ENCODE measurements at places on chromosomes 7 and 10.
A peak's percentile ranks its signal among the peaks of the same experiment; 100 is the strongest.

DNA sequence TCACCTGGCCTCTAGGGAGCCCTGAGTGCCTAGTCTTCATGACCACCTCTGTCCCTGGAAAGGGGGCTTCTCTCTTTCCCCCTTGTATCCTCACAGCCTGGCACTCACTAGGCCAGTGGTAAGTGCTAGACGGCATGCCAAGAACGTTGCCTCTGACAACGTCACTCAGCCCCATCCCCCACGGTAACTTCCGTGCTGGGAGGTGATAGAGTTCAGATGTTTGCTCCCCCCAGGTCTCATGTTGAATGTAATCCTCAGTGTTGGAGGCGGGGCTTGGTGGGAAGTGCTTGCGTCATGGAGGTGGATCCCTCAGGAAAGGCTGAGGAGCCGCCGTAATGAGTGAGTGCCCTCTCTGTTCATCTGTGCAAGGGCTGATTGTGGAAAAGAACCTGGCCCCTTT lies 343.3 kb upstream of the MKI67 start:
- DNase-seq, result no peak

GRCh38 chr7:30633223-30633622 lies 38.5 kb downstream of the GARS1 start:
- no peak for DNase-seq

GRCh38 chr10:70139151-70139996 lies 6.7 kb upstream of the AIFM2 start:
- no peak for DNase-seq

DNA sequence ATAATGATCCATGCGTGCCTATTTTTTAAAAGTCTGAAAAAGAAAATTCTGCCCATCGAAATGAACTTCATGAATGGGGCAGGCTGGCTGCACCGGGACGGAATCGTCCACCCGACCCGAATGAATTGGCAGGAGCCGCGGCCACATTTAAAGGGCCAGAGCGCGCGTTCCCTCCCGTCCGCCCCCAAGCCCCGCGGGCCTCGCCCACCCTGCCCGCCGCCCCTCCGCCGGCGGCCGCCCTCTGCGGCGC lies 319 bp upstream of the GATA3 start:
- no peak for DNase-seq

- no peak for DNase-seq
Observed at GRCh38 chr7:95267754-95268153, 56.6 kb downstream of the PON1 start.

GRCh38 chr10:123507298-123507697 lies 158.9 kb upstream of the GPR26 start:
- no peak for DNase-seq

DNA sequence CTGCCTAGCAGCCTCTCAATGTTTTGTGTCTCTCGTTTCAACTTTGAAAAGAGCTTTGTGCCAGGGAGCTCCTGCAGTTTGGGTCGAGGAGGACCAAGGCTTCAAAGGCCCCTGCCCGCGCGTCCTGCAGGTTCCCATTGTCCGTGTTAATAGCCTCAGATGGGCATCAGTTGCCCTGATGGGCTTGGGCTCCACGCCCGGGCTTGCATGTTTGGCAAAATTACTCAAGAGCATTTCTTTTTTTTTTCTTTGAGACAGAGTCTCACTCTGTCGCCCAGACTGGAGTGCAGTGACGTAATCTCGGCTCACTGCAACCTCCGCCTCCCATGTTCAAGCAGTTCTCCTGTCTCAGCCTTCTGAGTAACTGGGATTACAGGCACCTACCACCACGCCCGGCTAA lies 636.6 kb downstream of the SDK1 start:
- no peak for DNase-seq

- no peak for DNase-seq
Observed at GRCh38 chr10:32942081-32942480, 15.9 kb downstream of the ITGB1 start.

- no peak for DNase-seq
Observed at GRCh38 chr10:128473396-128473795, 347.2 kb upstream of the MKI67 start.

- no peak for DNase-seq
Observed at GRCh38 chr10:133186416-133187090, 26.5 kb downstream of the KNDC1 start.

DNA sequence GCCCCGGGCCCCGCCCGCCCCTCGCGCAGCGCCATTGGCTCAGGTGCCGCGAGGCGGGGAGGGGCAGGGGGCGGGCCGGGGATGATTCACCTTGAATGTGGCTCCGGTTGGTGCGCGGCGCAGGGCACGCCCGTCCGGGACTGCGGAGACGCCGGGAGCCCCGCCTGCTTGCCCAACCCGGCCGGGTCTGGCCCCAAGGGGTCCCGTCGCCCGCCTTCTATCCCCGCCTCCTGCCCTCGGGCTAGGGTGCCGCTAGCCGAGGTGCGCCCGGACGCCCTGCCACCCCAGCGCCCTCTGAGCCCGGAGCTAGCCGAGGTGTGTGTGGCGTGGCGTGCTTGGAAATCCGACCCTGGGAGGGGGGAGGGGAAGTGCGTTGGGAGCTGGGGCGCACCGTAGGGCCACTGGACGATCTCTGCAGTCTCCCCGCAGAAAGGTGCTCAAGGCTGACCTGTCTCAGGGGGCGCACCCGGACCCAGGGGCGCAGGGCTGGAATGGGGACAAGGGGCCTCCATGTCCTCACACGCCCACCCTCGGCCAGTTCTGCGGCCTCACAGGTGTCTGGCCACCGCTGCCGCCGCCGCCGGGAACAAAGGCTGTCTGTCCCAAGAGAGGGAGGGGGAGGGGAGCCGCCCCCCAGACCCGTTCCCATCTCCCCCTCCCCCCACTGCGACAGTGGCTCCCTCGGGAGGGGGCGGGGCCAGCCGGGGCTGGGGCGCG lies 168.9 kb downstream of the NRF1 start:
- DNase-seq, result peak; percentile 52

DNA sequence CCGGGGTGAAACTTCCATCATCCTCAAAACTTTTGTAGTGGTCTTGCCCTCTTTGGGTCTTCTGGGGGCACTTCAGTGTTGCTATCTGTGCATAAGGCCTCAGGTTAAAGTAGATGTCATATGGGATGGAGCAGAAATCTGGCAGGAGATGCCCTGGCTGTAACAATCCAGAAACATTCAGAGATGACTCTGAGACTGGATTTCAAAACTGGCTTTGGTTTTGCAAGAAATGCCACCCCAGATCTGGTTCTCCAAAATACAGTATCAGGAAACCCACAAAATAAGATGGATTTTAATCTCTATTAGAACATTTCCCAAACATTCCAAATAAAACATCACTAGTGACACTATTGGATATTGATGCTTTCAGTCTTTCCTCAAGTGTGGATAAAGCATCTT lies 191.5 kb downstream of the REEP3 start:
- DNase-seq, result no peak

DNA sequence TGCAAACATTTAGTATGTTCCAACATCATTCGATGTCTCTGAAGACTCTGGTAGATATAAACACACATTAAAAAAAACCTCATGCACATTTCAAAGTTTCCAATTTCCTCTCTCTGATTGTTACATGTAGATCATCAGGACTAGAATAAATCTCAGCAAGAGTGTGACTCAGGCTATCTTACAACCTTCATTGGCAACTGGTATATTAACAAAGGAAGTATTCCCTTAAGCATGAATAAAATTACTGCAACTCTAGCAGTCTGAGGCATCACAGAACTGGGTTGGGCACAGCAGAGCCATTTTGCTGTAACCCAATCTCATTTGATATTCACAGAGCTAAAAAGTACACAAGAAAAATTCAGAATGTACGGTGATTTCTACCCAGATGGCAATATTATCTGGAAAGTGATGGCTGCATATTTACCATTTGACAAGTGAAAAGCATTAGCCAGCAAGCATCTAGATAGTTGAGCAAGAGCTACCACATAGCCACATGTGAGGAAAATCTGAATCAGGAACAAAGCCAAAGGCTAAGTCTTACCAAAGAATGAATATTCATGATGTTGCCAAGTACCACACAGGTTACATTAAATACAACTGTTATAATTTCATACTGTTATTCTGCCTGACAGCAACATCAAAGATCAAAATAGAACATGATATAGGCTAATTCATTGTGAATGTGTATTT lies 232.2 kb downstream of the CRPPA start:
- DNase-seq, result no peak

DNA sequence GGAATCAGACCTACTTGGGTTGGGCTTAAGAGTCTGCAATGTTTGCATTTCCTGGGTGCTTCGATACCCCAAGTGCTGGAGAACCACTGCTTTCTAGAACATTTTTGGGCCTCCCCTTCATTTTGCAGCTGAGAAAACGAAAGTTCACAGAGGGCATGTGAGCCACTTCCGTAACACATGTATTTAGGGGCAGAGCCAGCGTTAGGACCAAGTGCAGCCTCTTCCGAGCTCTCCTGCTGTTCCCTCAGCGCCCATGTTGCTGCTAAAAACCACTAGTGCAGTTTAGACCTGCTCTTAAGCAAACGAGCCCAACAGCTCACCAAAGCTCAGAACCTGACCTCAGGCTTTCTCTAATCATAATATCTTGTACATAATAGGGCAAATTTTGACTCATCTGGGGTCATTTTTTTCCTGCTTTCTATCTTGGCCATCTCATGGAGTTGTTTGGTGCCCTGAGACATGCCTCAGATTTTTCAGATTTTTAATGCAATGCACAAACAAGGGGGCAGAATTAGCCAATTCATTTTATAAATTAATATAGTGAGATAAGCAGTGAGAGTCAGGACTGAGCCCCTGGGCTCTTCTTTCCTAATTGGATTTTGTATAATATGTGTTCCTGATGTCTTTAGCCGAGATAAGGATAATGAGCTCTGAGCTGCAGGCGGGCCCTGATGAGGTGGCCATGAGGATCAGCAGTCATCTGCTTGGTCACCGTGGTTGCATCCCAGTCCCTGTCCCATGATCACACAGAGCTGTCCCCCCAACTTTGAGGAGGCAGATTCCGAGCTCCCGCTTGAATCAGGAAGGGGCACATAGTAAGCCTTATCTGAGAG lies 12.9 kb downstream of the BAG3 start:
- DNase-seq, result peak; percentile 33

- no peak for DNase-seq
Observed at GRCh38 chr10:123034332-123034731, 25.5 kb downstream of the ACADSB start.

DNA sequence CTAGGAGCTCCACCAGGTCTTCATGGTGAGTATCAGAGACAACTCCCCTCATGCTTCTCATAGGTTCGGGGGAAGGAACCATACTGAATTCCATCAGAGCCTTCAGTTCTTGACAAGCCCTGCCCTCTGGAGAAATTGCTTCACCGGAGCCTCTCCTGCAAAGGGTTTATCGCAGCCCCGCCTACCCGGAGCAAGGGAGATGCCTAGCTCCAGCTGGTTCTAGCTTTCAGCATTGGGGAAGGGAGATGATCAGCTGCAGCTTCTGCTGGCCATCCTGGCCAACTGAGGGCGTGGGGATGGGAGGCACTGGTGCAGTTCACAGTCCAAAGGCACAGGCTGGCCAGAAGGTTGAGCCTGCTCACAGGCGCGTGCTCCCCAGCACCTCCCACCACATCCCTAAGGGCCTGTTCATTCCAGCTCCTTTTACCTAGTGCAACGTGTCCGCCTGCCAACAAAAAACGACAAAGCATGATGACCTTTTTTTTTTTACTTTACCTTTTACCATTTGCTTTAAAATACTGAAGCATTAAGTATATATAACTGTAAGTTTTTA lies 31.2 kb downstream of the LANCL2 start:
- no peak for DNase-seq

DNA sequence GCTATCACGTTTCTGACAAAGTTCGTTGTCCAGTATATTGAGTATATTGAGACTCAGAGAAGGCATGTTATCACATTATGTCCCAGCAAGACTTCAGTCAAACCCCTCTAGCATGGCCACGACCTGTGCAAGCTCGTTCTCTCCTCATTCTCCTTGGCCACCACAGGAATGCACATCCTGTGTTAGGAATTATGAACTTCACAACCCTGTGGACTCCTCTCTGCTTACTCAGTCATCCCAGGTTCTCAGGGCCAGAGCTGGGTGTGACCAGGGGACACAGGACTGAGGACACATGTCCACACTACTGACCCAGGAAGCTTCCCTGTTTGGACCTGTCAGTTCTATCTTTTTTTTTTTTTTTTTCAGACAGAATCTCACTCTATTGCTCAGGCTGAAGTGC lies 4.4 kb downstream of the SH2D4B start:
- DNase-seq, result no peak

GRCh38 chr10:97279121-97279815 lies 13.2 kb downstream of the ARHGAP19 start:
- DNase-seq, result no peak

- no peak for DNase-seq
Observed at GRCh38 chr10:110802090-110802489, 69.6 kb upstream of the PDCD4 start.

DNA sequence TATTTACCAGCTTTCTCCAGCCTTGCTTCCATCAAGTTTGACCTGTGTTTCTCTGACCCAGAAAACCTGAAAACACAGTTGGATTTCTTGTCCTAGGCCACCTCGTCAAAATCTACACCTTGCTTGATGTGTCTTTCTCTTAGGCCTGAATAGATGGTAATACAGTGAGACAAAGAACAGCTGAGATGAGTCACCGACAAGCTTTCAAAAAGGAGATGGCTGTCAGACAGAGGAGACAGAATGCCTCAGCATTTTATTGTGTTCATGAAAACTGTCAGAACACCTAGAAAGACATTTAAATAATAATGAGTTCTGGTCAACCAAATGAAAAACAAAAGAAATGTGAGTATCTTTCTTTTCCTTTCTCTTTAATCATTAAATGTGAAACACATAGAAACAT lies 119.7 kb upstream of the SORCS1 start:
- DNase-seq, result no peak

GRCh38 chr7:51965454-51965853 lies 648.8 kb upstream of the COBL start:
- DNase-seq, result no peak

DNA sequence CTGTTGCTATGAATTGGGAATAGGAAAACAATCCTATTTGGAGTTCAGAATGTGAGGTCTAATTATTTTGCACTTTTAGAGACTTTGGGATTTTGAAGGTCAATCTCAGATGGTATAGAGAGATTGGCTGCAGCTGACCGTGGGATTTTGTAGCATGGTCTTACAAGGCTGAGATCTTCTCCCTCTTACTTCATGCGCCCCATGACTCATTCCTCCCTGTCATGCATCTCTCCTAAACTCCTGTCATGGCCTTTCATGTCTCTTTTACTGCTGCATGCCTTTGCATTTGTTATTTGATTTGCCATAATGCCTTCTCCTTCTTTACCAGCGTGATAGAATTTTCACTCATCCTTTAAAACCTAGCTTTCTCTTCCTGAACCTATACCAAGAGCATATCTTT lies 133.1 kb downstream of the BBS9 start:
- DNase-seq, result no peak

DNA sequence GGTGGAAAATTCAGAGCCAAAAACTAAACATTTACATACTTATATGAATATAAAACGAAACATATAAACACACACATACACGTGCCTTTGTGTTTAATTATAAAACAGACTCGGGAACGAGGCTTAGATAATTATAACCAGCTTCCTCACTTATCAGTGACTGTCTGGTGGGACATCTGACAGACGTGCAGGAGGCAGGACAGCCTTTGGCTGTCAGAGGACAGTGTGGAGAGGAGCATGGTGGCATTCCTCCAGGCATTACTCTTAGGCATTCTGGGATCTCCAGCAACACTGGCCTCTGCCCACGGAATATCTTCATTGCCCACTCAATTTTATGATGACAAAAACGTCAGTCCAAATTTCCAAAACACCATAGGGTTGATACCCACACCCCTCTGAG lies 262.2 kb upstream of the NFE2L3 start:
- no peak for DNase-seq

GRCh38 chr10:71632896-71633600 lies 86.5 kb downstream of the C10orf105 start:
- DNase-seq, result no peak

GRCh38 chr7:130945411-130945811 lies 211.4 kb upstream of the KLF14 start:
- no peak for DNase-seq
